ENCODE measurements at places on chromosomes 5 and 9.

- no peak for DNase-seq
These were observed 52.8 kb upstream of the XPA start for GRCh38 chr9:97749928-97750327.

- DNase-seq, result no peak
These were observed 78.8 kb upstream of the SPRY4 start for GRCh38 chr5:142403583-142403982.

DNA sequence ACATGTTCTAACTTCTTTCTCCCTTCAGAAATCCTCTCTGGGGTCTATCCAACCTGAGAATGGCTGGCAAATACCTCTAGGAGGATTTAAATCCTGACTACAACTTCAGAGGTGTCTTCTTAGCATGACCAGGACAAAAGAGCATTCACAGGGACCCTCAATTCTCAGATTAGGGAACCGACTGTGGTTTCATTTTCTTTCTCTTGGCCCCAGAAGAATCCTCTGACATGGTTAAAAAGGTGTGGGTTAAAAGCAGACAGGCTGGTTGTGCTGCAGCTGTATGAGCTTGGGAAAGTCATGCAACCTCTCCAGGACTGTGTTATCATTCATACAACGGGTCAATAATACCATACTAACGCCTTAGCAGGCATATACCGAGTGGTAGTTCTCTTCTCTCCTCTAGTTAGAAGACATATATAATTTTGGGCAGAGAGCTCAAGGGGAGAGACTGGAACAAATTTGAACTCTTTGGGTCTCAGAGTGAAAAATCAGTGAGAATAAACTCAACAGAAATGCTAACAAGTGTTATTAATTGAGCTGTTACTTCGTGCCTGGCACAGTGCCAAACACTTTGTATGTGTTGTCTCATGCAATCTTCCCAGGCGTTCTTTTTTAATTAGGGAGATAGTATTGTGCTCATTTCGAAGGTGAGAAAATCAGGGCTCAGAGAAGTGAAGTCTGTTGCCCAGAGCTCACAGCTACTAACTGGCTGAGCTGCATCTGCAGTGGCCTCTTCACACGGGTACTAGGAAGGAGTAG is 35.2 kb downstream of the INSYN2B start:
- DNase-seq, result no peak

DNA sequence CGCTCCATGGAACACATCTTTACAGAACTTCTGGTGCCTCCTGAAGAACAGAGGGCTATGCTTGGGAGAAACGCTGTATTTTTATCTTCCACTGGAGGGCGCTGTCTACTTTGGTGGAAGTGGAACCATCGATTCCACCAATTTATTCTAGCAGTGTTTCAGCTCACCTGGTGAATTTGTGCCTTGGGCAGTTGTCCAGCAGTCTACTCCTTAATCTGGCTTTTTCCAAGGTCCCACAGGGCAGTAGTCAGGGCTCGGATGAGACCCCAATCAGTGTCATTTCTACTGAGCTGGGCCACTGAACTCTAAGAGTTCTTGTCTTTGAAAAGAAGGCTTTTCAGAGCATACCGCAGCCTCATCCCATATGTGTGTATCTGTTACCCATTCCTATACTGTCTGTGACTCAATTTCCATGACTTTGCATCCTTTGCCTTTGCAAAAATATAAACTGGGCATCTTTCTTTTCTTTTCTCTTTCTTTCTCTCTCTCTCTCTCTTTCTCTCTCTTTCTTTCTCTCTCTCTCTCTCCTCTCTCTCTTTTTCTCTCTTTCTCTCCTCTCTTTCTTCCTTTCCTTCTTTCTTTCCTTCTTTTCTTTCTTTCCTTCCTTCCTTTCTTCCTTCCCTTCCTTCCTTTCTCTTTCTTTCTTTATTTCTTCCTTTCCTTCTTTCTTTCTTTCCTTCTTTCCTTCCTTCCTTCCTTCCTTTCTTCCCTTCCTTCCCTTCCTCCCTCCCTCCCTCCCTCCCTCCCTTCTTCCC is 138.4 kb upstream of the ZNF618 start:
- no peak for DNase-seq

- DNase-seq, result peak; percentile 28
These were observed 279.6 kb downstream of the TMEM38B start for GRCh38 chr9:105973951-105974351.

DNA sequence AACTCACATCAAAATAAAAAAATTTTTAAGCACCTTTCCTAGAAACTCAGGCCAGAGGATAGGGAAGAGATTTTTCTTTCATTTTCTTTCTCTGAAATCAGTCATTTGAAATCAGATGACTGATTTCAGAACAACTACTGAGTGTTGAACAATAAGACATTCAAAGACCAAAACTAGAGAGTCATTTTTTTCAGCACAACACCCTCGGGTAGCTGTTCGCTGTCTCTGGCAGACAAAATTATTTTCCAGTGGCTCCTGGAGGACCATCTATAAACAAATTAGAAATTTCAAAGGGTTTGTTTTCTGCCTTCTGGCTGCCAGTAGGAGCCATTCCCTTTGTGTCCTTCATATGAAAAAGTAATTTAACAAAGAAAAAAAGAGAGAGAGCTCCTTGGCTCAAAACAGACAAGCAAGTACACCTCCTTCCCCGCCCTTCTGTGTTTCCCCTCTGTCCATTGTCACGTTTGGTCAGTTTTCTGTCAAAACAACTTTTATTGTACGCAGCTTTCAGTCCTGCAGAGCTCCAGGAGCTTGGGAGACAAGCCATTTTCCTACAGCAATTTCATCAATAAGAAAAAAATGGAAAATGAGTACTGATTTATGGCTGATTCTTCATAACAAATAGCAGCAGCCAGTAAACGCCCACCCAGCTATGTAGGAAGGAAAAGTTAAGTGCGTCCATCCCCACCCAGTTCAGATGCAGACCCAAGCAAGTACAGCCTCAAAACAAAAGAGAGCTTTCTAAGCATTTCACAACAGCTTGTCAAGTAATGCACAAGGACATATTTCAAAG is 405.2 kb downstream of the ZNF608 start:
- no peak for DNase-seq

All from BJ (cell line).